ENCODE measurements at places on chromosomes 13 and 19.

GRCh38 chr13:32426191-32426989 lies 1.5 kb downstream of the N4BP2L1 start:
- DNase-seq, result no peak

GRCh38 chr13:101594936-101595335 lies 142.5 kb downstream of the ITGBL1 start:
- DNase-seq, result no peak

DNA sequence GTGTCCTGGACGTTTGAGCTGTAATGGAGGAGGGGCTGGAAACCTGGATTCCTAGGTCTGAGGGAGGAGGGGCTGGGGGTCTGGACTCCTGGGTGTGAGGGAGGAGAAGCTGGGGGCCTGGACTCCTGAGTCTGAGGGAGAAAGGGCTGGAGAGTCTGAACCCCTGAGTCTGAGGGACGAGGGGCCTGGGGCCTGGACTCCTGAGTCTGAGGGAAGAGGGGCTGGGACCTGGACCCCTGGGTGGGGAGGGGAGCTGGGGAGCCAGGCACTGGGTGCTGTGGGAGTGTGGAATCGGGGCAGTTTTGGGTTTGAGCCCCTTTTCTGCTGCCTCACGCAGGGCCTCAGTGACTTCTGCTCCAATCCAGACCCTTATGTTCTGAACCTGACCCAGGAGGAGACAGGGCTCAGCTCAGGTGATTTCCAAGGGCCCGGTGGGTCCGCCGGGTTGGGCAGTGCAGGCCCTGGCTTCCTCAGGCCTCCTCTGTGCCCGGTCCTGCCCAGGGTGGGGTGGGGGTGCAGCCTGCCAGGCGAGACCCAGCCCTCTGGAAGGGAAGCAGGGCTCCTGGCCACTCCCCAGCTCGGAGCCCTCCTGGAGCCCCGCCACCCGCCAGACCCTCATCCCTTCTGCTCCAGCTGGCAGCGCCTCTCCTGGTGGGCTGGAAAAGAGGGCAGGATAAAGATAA lies 14.4 kb downstream of the TTYH1 start:
- DNase-seq, result no peak

DNA sequence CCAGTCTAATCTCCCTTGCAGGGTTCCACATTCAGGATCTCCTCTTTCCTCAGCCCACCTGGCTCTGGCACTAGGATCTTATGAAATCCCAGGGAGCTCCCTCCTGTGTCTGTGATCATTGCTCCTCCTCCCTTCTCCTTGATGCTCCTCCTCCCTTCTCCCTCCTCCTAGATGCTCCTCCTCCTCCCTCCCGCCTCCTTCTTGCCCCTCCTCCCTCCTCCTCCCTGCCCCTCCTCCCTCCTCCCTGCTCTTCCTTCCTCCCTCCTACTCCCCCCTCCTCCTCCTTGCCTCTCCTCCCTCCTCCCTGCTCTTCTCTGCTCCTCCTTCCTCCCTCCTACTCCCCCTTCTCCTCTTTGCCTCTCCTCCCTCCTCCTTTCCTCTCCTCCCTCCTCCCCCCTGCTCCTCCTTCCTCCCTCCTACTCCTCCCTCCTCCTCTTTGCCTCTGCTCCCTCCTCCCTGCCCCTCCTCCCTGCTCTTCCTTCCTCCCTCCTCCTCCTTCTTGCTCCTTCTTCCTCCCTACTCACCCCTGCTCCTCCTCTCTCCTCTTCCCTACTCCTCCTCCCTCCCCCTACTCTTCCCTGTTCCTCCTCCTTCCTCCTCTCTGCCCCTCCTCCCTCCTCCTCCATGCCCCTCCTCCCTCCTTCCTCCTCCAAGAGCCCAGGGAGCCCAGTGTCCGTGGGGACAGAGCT lies 14.9 kb upstream of the ZBTB7A start:
- no peak for DNase-seq

DNA sequence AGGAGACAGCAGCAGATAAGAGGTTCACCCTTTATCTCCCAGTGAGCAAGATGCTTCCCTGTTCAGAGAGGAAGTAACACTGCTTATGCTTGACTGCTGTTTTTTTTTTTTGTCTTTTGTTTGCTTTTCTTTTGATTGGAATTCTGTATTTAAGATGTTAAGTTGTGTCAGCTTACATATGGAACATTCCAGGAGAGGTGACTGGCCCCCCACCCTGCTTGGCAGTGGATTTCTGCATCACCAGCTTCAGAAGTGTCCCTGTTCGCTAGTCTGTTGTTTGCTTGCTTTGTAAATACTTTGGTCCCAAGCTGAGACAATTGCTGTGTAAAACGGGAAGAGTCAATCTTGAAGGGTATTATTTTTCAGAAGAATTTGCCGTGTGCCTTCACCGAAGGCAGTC lies 43.0 kb downstream of the IFT88 start:
- no peak for DNase-seq

DNA sequence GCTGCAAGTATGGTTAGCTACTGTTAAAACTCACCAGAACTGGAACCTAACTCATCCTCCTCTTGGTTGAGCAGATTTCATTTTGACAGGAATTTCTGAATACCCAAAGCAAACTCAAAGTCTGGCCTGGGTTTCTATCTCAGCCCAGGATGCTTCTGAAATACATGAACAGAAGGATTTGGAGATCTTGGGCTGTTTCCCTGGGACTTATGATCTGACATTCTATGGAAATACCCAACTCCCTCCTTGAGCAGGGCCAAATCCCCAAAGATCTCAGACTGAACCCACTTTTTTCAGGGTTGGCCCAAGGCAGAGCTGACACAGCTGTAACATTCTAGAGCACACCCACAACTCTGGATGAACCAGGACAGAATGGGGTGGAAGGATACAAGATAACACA lies 1.1 kb upstream of the ITM2B start:
- no peak for DNase-seq

DNA sequence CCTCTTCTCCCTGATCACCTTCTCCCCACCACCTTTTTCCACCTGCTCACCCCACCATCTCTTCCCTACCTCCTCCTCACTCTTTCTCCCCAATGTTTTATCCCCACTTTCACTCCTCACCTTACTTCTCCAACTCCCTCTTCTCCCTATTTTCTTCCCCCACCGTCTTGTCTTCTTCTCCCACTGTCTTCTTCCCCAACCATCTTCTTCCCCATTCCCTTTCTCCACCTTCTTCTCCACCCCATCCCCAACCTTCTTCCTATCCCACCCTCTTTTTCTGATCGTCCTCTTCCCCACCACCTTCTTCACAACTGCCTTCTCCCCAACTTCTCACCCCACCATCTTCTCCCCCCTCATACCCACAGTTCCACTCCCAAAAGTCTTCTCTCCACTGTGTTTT lies 929.4 kb downstream of the UQCRFS1 start:
- DNase-seq, result no peak

GRCh38 chr19:5621311-5621944 lies 1.1 kb downstream of the SAFB2 start:
- no peak for DNase-seq

- DNase-seq, result peak; percentile 98
These were observed 5.5 kb downstream of the MAB21L1 start for GRCh38 chr13:35470671-35471661.

DNA sequence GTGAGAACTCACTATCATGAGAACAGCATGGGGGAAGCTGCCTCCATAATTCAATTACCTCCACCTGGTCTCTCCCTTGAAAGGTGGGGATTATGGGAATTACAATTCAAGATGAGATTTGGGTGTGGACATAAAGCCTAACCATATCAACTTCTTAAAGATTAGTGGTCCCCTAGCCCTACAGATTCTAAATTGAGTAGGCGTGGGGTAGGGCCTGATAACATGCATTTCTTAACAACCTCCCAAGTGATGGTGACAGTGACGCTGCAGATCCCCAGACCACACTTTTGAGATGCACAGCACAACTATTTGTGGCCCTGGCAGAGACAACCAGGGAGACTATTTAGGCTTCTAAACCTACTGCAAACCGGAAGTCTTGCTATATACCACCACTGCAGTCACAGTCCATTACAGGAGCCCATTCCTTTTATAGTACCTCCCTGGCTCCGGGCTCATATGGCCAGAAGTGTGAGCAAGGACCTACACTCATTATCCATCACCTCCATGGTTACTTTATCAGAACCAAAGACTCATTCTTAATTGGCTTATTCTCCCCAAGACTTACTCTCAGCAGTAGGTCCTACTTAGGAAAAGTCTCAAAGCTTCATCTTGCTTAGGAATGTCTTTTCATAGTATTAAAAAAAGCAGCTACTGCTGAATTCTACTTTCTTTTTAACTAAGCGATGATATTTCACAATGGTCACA lies 2.1 kb upstream of the DPY19L3 start:
- peak; percentile 95 for DNase-seq

DNA sequence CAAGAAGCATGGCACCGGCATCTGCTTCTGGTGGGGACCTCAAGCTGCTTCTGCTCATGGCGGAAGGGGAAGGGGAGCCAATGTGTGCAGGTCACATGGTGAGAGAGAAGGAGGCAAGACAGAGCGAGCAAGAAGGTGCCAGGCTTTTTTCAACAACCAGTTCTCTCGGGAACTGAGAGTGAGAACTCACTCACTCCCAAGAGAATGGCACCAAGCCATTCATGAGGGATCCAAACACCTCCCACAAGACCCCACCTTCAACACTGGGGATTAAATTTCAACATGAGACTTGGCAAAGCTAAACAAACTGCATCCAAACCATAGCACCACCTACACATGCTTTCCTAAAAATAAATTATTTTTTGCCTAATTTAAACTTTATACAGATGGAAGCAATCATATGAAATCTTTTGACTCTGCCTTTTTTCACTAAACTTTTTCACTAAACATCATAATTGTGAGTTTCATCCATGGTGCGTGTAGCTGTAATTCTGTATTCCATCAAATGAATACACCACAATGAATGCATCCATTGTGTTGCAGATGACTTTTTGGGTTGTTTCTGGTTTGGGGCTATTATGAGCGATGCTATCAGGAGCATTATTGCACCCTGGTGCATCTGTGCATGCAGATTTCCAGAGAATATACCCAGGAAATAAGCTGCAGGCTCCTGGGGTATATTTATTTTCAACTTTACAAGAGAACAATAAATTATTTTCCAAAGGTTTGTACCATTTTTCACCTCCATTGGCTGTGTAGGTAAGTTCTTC lies 14.6 kb upstream of the IPO5 start:
- DNase-seq, result no peak

DNA sequence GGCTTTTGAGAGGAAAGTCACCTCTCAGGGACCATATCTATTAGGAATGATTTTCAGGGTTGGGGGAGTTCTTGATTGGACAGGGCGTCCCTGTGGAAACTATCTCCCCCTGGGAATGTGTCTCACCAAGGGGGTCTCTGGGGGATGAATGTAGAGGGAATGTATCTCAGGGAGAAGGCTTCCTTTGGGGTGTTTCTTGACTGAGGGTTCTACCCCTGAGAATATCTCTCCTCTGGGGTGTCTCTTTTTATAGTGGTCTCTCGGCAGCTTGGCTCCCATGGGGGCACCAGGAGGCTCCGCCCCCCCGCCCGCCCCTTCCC lies 1.0 kb downstream of the RTBDN start:
- DNase-seq, result no peak

DNA sequence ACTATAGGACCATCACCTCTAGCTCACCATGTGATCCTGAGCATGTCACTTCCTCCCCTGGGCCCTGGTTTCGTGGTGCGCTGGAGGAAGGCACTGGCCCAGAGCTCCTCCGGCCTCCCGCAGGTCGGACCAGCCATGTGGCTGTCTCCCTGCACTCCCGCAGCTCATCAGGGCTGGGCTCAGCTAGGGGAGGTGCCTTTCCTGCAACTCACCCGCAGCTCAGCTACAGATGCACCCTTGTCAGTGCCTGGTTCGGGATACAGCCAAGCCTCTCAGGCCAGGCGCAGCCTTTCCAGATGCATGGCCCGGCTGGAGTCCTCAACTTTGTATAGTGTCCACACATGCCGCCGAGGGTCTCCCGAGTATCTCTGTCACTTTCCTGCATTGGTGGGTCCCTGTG lies 138.2 kb upstream of the VSTM2B start:
- no peak for DNase-seq

- no peak for DNase-seq
These were observed 18.9 kb downstream of the KDM4B start for GRCh38 chr19:4987692-4988370.
